ENCODE measurements at places on chromosomes 2 and 18.

DNA sequence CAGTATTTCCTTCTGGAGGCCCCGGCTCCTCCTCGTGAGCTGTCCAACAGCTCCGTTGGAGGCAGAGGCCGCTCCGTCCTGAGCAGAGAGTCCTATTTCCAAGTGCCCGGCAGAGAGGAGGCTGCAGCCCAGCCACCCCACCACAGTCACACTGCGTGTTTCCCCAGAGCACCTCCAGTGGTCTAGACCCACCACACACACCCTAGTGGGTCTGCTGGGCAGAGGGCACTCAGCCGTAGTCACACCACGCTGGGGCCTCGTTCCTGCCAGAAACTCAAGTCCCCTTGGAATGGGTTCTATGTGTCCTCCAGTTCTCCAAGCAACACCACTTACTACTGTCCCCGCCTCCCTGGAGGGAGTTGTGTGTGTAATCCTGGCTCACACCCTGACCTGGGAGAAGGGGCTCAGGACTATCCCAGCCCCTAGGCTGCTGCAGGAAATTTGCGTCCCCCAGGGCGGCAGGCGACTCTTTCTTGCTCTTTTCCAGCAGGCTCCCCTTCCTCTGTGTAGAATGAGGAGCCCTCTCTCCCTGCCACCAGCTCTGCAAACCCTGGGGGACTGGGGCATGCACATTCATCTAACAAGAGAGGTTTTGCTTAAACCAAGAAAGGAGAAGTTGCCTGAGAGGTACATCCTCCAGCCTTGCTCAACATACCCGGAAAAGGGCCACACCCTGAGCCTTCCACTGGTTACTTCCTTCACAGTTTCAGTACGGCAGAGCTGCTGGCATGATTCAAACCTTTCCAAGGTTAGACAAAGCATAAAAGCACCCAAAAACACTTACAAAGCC, 114.1 kb downstream of the NDUFA10 start:
- DNase-seq = no peak

GRCh38 chr18:63850636-63851035, 36.9 kb upstream of the SERPINB2 start:
- DNase-seq = no peak

GRCh38 chr2:37635504-37636380, 35.7 kb downstream of the CDC42EP3 start:
- DNase-seq = peak; percentile 88

DNA sequence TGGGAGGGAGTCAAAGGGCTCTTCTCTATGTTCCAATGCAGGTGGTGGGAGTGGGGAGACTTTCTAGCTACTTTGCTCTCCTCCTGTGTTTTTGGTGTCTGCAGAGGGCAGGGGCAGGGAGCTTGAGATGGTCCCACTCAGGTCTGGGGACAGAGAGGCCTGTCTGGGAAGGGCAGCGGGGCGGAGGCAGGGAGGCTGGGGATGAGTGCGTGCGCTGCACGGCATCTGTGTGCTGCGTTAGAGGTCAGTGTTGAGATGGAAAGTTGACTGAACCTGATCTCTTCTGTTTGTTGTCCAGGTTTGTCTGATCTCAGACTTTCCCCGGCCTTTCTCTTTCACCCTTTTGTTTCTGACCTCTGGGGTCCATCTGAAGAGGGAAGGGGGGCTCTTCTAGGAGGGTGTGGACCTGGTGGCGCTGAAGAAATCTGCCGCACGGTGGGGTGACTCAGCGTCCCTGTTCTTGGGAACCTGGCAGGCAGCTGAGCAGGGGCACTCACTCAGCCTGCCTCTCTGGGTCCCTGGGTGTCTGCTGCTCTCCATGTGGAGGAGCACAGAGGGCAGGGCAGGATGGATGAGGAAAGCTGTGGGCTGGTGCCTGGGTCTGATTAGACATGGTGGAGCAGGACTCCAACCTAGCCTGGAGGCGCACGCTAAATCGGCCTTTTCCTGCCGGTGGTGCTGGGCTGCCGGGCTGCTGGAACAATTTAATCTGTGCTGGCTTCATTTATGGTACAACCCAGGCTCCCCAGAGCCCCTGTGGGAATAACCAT, 24.1 kb downstream of the IGFBP2 start:
- DNase-seq = no peak

- DNase-seq = peak; percentile 90
Observed at GRCh38 chr2:226478109-226478809, 321.4 kb downstream of the IRS1 start.

GRCh38 chr2:141611176-141611571, 519.6 kb downstream of the LRP1B start:
- no peak for DNase-seq

DNA sequence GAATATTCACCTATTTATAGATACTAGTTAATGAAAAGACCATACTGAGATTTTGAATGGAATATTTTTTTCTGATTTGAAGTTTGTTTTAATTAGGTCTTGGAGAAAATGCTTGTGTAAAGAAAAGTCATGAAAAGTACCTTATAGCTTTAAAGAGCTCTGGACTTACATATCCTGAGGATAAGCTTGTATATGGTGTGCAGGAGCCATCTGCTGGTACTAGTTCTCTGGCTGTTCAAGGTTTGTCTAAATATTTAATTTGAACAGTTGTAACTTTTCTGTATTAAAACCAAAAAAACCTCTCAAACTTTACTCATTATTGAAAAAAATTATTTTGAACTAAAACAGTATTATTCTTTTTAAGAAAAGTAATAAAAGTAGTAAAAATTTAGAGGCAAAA, 50.1 kb downstream of the UBR3 start:
- no peak for DNase-seq

DNA sequence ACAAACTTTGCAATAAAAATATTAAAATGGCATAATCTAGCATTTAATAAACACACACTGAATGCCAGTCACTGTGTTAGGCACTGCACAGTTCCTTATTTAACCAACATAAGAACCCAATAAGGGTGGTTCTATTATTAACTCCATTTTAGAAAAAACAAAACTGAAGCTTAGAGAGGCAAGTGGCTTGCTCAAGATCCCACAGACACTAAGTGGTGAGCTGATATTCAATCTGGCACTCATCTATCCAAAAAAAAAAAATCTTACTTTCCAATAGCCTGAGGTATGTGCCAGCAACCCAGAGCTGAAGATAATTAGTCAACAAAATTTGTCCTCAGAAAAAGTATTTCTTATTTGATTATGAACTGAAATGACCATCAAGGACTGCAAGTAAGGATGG, 799 bp downstream of the CYTIP start:
- no peak for DNase-seq

- no peak for DNase-seq
Observed at GRCh38 chr18:8011361-8011760, 444.2 kb downstream of the PTPRM start.

DNA sequence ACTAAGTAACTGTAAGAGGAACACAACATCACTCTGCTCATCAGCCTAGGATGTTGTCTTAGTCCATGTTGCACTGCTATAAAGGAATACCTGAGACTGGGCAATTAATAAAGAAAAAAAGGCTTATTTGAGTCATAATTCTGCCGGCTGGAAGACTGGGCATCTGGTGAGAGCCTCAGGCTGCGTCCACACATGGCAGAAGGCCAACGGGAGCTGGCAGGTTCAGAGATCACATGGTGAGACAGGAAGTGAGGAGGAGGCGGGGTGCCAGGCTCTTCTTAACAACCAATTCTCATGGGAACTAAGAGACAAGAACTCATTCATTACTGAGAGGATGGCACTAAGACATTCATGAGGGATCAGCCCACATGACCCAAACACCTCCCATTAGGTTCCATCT, 46.8 kb downstream of the EPG5 start:
- DNase-seq = peak; percentile 18

GRCh38 chr2:11203480-11203879, 48.2 kb downstream of the SLC66A3 start:
- peak; percentile 76 for DNase-seq

DNA sequence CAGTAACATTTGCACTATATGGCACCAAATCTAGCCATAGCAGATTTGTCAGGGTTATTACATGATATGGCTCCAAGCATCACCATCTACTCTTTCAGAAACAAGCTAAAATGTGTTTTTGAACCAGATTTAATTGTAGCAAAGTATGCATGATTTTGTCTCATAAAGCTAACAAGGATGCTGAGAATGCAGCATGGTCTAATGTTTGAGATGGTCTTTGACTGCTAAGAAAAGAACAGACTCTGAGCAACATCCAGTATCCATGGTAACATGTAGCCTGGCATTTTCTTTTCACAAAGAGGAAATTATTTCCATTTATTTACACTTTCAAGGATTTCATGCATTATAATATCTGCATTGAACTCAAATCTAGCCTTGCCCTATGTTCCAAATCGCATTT, 206.5 kb downstream of the PDE1A start:
- DNase-seq = no peak

DNA sequence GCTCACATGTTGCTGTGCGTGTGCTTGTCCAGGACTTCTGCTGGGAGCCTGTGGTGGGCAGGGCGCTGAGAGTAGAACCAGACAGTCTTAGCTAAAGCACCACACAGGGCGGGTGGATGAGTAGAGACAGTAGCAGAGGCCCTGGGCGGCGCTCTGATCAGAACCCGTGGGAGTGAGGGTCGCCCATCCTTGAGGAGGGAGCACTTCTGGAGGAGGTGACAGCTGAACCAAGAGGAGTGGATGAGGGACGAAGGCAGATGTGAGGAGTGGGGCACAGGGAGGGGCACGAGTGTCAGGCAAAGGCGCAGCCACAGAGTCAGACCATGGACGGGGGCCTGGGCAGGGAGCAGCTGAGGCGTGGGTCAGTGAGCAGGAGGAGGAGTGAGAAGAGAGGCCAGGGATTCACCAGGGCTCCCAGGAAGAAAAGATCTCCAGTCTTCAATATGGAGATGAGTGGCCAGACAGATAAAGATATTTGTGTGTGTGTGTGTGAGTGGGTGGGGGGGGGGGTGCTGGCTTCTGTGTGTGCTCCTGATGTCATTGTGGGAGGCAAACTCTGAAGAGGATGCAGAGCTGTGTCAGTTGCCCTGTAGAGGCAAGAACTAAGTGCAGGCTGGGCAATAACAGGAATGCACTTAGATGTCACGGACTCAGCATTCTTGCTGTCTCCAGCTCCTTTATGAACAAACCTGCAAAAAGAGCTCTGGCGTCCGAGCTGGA, 79.6 kb downstream of the TPO start:
- no peak for DNase-seq

DNA sequence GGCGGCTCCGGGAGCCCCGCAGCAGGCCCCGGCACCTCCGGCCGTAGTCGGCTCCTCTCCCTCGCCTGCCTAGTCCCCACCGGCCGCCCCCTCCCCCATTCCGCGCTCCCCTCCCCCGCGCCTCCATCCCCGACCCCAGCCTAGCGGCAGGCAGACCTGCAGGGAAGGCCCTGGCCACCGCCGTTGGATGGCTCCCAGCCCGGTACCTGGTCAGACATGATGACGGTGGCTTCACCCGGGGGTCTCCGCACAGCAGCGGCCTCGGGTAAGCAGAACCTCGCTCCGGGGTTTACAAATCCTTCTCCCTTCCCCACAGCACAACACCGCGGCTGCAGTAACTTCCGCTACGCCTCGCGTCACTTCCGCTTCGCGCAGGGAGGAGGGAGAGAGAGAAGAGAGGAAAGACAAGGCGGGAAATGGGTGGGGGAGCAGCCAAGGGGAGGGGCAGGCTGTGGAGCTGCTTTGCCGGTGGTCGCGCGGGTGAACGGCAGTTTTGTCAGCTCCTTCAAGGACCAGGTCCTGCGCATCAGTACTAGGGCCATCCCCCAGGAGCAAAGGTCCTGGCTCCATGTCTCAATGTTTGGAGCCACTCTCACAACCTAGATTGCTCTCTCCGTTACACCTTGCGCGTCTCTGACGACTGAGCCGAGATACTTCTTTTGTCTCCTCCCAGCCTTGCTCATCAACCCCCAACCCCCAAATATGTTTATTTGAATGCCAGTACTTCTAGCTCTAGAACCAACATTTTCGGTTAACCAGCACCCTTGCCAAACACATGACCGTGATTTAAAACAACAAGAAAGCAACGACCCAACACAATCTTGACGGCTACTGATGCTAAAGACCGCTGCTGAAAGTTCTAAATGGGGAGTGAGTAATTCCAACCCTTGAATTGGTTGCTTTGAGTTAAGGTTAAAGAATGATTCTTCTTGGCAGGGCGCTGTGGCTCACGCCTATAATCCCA, at the start of gene SUMO1:
SUMO1 (minus strand) TSS at position 364 of the 964 bp plus-strand sequence; CDS start at position 218, 146 bp downstream.
- peak; percentile 91 for DNase-seq

- DNase-seq = no peak
Observed at GRCh38 chr2:186709529-186710450, 15.9 kb downstream of the FAM171B start.

DNA sequence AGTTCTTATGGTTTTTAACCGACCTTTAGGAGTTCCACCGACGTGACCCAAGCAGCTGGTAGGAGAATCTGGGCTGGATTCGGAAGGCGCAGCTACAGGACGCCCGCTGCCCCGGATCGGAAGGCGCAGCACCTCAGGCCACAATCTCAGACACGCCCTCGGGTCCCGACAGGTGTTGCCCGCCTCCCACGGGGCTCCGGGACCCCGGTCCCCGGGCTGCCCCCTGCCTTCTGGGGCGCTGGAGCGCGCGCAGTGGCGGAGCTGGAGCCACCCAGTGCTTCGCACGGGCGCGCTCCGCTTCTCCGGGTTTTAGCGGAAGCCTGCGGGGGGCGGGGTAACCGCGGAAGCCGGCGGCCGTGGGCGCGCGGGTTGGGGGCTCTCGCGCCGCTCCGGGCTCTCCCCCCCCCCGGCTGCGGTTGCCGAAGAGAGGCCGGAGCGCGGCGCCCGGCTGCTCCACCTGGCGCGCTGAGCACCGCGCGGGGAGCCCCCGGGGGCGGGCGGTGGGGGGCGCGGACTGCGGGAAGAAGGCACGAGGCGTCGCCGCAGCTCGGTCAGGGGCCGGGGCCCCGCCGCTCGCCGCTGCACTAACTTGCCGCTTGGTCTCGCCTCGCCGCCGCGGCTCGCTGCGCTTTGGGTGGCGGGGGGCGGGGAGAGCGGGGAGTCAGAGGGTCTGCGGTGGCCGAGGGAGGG, 718.8 kb downstream of the DPP10 start:
- DNase-seq = no peak

DNA sequence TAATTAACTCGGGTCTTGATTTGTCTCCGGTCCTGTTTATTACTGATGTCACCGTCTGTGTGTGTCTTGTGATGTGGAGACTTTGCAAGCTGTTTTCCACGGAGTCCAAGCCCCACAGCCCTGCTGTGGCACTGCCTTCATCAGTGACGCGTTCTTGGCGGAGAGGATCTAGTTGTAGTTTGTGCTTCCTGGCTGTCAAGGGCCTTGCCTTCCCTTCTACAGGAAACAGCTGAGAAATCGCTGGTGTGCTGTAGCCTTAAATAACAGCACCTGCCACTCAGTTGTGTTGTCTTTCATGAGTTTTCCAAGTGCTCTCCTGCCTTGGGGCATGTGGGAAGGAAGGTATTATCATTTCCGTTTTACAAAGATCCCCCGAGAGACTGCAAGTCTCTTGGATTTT, 26.3 kb downstream of the CTIF start:
- DNase-seq = no peak

GRCh38 chr2:131488306-131489205, 3.6 kb downstream of the MZT2A start:
- no peak for DNase-seq

Measured in fibroblast of skin of right quadriceps (primary cell).